Mesothelial cell of epicardium (in vitro differentiated cells): ENCODE measurements at places on chromosomes 1 and 21. TPM values are rescaled to one million over a fixed set of nuclear protein-coding genes. Genes with fewer than 3 reads are reported as not detected.
A peak's percentile ranks its signal among the peaks of the same experiment; 100 is the strongest.

Gene GIPC2
- 0.18 to 0.23 TPM (median 0.20 TPM) in 3 replicates for total RNA-seq

Gene MPL
- total RNA-seq = 0.50 to 0.53 TPM in 2 of 3 replicates, not detected in the other

Gene LENEP
- 0.49 to 1.3 TPM (median 0.87 TPM) in 3 replicates for total RNA-seq

Gene STYXL2
- 0.16 to 0.18 TPM in 2 of 3 replicates, not detected in the other for total RNA-seq

Gene CHAF1B
- total RNA-seq = 8.2 to 10.3 TPM (median 9.2 TPM) in 3 replicates

Gene KIF21B
- total RNA-seq = 6.5 to 7.0 TPM (median 6.9 TPM) in 3 replicates

Gene GPR161
- total RNA-seq = 34.6 to 36.4 TPM (median 35.1 TPM) in 3 replicates

GRCh38 chr21:35575280-35575915 is 484.9 kb downstream of the SETD4 start:
- no peaks in the 10 kb centered on the region for H3K4me1 ChIP-seq
- H3K36me3 ChIP-seq = no peaks in the 10 kb centered on the region
- H3K27me3 ChIP-seq = peaks cover 12% of the 10 kb centered on the region

DNA sequence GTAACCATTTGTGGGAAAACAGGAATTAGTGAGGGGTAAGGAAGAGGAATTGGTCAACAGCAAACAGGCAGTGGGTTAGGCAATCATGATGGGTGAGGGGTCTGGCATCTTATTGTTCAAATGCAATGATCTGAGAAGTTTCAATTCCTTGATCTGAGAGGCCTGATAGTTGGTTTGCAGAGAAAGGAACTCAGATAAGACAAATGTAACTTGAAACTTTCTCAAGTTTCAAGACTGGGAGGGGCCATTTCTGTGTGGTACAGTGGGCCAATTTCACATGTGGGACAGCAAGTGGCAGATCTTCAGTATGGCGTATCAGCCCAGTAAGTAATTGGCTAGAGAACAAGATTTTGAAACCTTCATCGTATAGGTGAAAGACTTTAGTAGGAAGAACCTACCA is 102.5 kb downstream of the XPR1 start:
- no peak for DNase-seq
- H3K4me3 ChIP-seq = no peak overlapping the region
- peaks cover 54% of the 10 kb centered on the region for H3K36me3 ChIP-seq

DNA sequence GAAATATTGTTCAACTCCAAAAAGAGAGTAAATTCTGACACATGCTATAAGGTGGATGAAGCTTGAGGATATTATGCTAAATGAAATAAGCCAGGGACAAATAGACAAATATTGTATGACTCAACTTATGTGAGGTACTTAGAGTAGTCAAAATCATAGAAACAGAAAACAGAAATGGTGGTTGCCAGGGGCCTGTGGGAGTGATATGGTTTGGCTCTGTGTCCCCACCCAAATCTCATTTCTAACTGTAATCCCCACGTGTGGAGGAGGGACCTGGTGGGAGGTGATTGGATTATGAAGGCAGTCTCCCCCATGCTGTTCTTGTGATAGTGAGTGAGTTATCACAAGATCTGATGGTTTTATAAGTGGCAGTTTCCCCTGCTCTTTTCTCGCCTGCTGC is 24.7 kb upstream of the DISP1 start:
- H3K27ac ChIP-seq = no peak overlapping the region
- H3K27me3 ChIP-seq = no peaks in the 10 kb centered on the region
- no peak overlapping the region for H3K4me3 ChIP-seq

DNA sequence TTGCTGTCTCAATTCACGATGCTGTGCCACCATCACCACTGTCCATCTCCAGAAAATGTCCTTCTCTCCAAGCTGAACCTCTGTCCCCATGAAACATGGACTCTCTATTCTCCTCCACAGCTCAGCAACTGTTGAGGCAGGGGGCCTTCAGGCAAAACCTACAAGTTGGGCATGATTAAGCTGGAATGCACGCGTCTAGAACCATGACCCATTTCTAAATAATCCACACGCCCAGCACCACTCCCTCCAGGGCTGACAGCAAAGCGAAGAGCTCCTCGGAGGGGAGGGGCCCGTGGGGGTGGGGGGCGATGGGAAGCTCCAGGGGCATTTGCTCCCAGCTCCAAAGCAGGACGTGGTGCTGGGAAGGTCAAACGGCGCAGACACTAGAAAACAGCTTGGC is 3.3 kb upstream of the HES5 start:
- no peak for DNase-seq
- H3K36me3 ChIP-seq = no peaks in the 10 kb centered on the region
- H3K4me1 ChIP-seq = peaks cover 22% of the 10 kb centered on the region
- no peak overlapping the region for H3K4me3 ChIP-seq
- H3K27ac ChIP-seq = no peak overlapping the region

DNA sequence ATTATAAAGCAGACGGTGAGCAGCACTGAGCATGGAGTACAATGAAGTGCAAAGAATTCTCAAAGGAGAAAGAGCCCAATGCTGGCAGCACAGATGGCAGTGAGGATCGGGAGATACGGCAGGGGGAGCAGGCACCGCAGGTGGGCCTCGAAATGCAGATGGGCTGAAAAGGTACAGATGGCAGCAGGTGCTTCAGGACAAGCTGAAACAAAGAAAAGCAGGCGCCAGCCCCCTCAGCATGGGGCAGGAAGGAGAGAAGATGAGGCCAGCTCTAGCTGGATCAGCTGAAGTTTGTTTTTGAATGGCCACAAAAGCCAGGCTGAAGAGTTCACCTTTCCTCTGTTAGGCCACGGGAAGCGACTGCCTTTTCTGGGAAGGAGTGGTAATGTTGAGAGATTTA is 7.7 kb downstream of the CFAP298 start:
- H3K4me1 ChIP-seq = no peaks in the 10 kb centered on the region
- no peak for DNase-seq
- no peak overlapping the region for H3K27ac ChIP-seq
- H3K27me3 ChIP-seq = no peaks in the 10 kb centered on the region
- H3K36me3 ChIP-seq = peaks cover 30% of the 10 kb centered on the region
- no peak overlapping the region for H3K4me3 ChIP-seq

DNA sequence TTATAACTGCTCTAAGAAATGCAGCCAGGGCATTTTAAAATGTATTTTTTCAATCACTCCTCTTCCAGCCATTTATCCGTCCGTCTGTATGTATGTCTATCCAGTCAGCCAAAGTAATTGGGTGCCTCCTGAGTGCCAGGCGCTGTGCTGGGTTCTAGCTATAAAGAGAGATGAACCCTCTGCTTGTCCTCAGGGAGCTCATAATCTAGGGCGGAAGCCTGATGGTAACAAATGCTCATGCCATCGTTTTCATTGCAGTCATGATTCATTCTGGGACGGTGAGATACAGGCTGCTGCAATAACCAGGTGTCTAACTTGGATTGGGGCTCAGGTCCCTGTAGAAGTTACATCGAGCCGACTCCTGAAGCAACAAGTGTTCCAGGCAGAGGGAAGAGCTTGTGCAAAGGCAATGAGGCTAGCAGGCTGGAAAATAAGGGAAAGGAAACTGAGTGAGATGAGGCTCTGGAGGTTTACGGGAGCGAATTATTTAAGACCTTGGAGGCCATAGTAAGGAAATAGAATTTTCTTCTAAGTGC is 11.6 kb downstream of the IFI6 start:
- DNase-seq = no peak
- peak overlapping the region; percentile 64 for H3K27ac ChIP-seq
- peak overlapping the region; percentile 73 for H3K4me3 ChIP-seq
- H3K27me3 ChIP-seq = no peaks in the 10 kb centered on the region
- no peaks in the 10 kb centered on the region for H3K36me3 ChIP-seq
- peaks cover 27% of the 10 kb centered on the region for H3K4me1 ChIP-seq

DNA sequence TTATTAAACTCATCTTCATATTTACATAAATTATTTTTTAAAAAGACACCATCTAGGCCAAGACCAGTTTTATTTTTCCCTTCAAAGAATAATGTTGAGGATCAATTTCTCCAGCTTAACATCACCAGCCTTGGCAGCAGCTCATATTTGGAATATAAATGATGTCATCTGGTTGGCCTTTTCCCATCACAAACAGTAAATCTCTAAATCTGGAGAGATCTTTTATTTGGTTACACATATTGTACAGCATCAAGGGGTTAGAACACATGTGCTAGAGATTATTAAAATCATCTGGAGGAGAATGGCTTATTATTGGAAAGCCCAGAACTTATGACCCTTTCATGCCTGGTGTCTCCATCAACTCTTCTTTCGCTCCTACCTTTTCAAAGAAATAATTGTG is 508.8 kb downstream of the PLPP3 start:
- no peaks in the 10 kb centered on the region for H3K27me3 ChIP-seq
- no peak overlapping the region for H3K4me3 ChIP-seq
- no peak overlapping the region for H3K27ac ChIP-seq
- DNase-seq = no peak

DNA sequence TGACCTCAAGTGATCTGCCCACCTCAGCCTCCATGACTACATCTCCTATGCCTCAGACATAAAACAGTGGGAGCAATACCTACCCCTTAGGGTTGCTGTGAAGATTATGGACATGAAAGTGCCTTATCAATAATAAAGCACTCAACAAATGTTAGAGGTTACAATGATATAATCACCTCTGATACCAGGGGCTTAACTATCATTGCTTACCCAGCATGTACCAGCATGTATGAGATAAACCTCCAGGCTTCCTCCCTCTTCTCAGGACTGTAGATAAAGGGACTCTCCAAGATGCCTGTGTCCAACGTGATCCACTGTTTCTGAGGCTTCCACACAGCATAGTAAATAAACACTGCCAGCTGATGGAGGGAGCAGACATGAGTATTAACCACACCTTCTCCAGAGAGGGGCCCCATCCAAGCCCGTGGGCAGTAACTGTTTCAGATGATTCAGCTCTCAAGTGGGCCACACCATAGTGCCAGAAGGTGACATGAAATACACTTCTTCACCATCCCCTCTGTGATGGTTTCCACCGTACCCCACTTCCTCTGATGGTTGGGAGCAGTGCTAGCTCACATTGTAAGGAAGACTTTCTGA is 26.2 kb downstream of the RHBDL2 start:
- no peak for DNase-seq
- H3K4me1 ChIP-seq = no peaks in the 10 kb centered on the region
- H3K36me3 ChIP-seq = no peaks in the 10 kb centered on the region
- no peak overlapping the region for H3K27ac ChIP-seq
- no peaks in the 10 kb centered on the region for H3K27me3 ChIP-seq

- no peak overlapping the region for H3K27ac ChIP-seq
- no peak overlapping the region for H3K4me3 ChIP-seq
- no peak for DNase-seq
- peaks cover 3% of the 10 kb centered on the region for H3K4me1 ChIP-seq
- H3K27me3 ChIP-seq = peaks cover 81% of the 10 kb centered on the region
Observed at GRCh38 chr1:207983044-207983635, 72.2 kb upstream of the CD34 start.

DNA sequence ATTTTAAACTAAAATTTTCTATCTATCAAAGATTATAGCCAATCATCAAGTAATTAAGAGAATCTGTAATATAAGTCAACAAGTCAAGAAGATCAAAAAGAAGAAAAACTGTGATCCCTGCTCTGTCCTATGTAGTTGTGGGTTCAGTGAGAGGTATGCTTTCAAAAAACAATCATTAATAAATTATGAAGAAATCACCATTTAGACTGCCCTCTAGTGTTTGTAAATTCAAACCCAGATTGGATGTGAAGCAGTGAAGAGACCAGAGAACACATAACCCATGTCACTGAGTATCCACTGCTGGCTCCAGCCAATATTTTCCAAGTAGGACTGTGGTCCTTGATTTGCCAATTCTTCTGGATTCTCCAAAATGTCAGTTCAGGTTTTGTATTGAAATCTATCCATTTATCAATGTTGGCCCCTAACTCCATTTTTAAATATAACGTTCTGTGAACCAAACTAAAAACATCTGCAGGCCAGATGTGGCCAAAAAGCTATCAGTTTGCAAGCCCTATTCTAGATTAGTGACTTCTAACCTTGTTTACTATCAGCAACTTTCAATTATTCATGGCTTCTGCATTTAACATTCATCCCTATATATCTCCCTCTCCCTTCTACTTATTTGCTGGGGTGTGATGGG is 467.5 kb upstream of the CXADR start:
- H3K27ac ChIP-seq = no peak overlapping the region
- DNase-seq = no peak
- peaks cover 11% of the 10 kb centered on the region for H3K4me1 ChIP-seq
- H3K27me3 ChIP-seq = no peaks in the 10 kb centered on the region
- H3K36me3 ChIP-seq = peaks cover 2% of the 10 kb centered on the region
- no peak overlapping the region for H3K4me3 ChIP-seq

- no peak for DNase-seq
- peak overlapping the region; percentile 95 for H3K4me3 ChIP-seq
- peaks cover 51% of the 10 kb centered on the region for H3K4me1 ChIP-seq
Observed at GRCh38 chr1:192807211-192808162, 1.4 kb upstream of the RGS2 start.

DNA sequence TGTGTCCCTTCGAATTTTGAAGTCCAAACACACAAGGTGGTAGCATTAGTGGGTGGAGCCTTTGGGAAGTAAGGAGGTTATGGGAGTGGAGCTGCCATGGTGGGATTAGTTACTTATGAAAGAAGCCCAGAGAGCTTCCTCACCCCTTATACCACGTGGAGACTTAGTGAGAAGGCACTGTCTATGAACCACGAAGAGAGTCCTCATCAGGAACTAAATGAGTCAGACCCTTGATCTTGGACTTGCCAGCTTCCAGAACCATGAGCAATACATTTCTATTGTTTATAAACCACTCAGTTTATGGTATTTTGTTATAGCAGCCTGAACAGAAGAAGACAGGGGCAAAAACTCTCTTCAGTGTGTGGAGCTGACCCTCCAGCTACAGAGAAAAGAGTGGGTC is 259.3 kb upstream of the AJAP1 start:
- H3K27ac ChIP-seq = no peak overlapping the region
- H3K4me1 ChIP-seq = no peaks in the 10 kb centered on the region
- DNase-seq = no peak
- no peaks in the 10 kb centered on the region for H3K36me3 ChIP-seq

DNA sequence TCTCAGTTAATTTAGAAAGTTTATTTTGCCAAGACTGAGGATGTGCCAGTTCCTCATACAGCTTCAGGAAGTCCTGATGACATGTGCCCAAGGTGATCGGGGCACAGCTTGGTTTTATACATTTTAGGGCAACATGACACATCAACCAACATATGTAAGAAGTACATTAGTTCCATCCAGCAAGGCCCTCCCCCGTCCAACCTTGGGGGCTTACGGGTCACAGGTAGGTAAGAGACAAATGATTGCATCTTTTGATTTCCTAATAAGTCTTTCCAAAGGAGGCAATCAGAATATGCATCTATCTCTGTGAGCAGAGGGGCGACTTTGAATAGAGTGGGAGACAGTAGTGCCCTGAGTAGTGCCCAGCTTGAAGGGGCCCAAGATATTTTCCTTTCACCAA is 19.6 kb upstream of the HAO2 start:
- H3K27ac ChIP-seq = no peak overlapping the region
- H3K27me3 ChIP-seq = peaks cover 5% of the 10 kb centered on the region
- DNase-seq = no peak
- no peak overlapping the region for H3K4me3 ChIP-seq

GRCh38 chr1:96966536-96967138 is 245.1 kb downstream of the PTBP2 start:
- H3K4me3 ChIP-seq = peak overlapping the region; percentile 1
- H3K27ac ChIP-seq = no peak overlapping the region
- H3K4me1 ChIP-seq = peaks cover 16% of the 10 kb centered on the region
- DNase-seq = peak; percentile 85

GRCh38 chr1:194164755-194165154 is 978.3 kb upstream of the B3GALT2 start:
- no peak overlapping the region for H3K4me3 ChIP-seq
- H3K27me3 ChIP-seq = no peaks in the 10 kb centered on the region
- peaks cover 7% of the 10 kb centered on the region for H3K4me1 ChIP-seq
- no peaks in the 10 kb centered on the region for H3K36me3 ChIP-seq
